ENCODE measurements at places on chromosomes 11 and 22.

- DNase-seq = no peak
Measured at GRCh38 chr11:85961930-85962363, 106.8 kb downstream of the CCDC83 start.

GRCh38 chr22:29197096-29197495, 8.6 kb upstream of the EMID1 start:
- no peak for DNase-seq

DNA sequence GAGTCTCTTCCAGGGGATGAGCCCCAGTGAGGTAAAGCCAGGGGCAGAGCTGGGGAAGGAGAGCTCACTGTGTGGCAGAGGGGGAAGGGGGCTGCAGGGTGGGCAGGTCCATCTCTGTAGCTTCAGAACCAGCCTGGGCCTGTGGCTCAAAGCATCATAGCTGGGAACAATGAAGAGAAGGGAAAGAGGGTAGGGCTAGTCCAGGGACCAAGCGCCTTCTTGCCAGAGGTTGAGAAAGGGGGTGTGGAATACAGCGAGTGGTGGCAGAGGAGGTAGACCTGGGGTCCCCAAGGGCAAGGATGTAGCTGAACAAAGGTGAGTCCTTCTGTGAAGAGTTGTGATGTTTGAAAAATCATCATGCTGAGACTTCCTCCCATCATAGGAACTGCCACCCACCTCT, 1.2 kb upstream of the PLA2G3 start:
- DNase-seq = no peak

GRCh38 chr11:66317723-66318599, 1.1 kb upstream of the CD248 start:
- no peak for DNase-seq

GRCh38 chr22:29230972-29231875, 25.5 kb downstream of the EMID1 start:
- no peak for DNase-seq

DNA sequence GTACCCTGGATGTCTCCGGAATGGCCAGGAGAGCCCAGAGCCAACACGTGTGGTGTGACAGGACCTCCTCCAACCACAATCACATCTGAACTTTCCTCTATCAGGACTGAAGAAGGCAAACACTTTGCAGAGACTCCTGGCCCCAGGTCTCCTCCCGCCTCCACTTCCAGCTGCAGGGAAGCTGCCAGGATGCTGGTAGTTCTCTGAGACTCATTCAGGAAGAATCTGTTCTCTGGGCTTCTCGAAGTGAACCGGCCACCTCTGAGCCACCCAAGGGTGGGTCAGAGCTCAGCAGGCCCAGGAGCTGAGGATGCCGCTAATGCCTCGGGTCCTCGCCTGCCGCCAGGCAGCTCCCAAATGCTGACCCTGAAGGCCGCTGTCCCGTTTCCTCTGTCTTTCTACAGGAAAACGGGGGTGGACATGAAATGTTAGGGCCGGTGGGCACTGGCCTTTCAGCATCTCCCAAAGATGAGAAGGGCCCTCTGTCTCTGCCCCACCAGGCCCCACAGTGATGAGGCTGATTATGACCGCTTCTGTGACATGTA, 789.9 kb downstream of the BRD1 start:
- no peak for DNase-seq

GRCh38 chr22:19405652-19406051, 25.9 kb downstream of the HIRA start:
- DNase-seq = no peak

GRCh38 chr22:27134315-27134701, 476.9 kb downstream of the MIAT start:
- peak; percentile 91 for DNase-seq

DNA sequence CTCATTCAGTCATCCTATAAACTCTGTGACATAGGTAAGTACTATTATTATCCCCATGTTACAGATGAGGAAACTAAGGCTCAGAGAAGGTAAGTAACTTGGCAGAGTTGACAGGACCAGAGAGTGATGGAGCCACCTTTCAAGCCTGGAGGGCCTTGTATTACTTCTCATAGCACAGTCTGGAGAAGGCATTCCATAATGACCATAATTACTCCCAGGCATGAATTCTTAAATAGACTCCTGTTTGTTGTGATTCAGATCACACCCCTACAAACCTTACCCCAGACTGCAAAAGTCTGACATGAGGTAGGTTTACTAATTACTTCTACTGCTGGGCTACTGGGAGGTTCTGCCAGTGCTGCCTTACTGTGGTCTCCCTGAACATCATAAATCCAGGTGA, 77.0 kb downstream of the CD44 start:
- peak; percentile 51 for DNase-seq

DNA sequence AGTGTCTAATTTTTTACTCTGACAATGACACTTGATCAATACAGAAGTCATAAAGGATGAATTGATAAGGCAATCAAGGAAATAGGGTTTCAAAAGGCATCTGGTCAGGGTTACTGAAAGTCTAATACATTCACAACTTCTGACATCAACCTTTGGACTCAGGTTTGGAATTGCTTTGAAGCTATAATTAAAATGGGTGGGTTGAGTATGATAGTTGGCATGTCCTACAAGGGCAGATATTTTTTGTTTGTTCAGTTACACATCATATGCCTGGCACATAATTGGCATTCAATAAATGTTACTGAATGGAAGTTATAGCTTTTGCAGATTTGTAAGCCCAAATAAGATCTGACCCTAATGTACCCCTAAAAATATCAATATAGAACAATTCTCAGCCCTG, 7.3 kb upstream of the FUT4 start:
- DNase-seq = no peak
